ENCODE measurements at places on chromosomes 6 and 20.

GRCh38 chr6:119461187-119461586 is 111.6 kb upstream of the MAN1A1 start:
- DNase-seq: no peak

DNA sequence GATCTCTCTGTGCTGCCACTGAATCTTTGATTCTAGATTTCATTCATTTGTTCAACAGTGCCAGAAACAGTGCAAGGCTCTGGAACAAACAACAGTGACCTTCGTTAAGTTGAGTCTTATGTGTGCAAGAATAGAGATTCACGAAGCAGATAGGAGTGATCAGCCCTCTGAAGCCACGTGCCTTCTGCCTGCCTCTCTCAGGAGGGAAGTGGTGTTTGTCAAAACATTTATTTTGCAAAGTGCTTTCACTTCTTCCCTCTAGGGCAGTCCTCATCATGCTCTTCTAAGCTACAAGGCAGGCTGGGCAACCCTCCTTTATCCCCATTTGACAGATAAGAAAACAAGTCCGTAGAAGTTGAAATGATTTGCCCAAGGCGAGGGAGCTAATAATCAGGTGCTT is 204.3 kb downstream of the TFAP2C start:
- DNase-seq: no peak

DNA sequence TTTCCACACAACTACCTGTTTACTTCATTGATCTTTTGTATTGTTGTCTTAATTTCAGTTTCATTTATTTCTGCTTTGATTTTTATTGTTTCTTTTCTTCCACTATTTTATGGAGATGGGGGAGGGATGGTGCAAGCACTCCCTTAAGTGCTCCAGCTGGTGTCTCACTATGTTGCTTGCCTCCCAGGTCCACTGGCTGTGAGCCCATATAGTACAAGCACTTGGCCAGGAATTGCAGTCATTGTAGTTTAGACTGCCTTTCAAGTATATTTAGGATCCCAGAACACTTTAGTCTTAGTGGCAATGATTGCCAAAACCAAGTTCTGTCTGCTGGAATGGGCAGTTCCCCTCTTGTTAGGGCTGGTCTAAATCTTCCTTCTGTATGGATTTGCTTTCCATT is 34.9 kb upstream of the MAN1A1 start:
- DNase-seq: no peak

DNA sequence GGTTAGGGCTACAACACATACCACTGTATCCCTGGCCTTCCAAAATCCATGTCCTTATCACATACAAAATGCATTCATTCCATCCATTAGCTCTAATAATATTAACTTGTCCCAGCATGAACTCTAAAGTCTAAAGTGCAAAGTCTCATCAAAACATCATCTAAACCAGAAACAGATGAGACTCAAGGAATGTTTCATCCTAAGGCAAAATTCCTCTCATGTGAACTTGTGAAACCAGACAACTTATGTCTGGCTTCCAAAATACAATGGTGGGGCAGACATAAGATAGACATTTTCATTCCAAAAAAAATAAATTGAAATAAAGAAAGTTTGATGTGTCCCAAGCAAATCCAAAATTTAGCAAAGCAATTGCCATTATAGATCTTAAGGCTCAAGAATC is 257.4 kb downstream of the HTR1B start:
- DNase-seq: no peak

- no peak for DNase-seq
Observed at GRCh38 chr6:166499350-166500163, 86.9 kb downstream of the RAMACL start.

DNA sequence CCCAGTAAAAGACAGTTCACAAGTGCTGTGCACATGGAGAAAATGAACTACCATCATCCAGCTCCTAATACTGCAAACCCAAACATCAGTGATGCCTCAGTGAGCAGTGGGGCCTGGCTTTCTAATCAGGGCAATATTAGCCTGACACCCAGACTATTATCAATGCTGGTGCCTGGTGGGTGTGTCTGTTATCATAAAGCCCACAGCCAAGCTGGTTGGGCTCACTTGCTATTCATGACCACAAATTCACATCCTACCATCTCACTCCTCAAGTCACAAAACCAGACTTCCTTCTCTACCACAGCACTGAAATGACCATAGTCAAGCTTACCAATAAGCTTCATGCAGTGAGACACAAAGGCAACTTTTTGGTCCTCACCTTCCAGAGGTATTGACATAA is 180.8 kb upstream of the PLN start:
- DNase-seq: no peak

- DNase-seq: no peak
Observed at GRCh38 chr6:143150281-143150680, 89.6 kb downstream of the AIG1 start.

DNA sequence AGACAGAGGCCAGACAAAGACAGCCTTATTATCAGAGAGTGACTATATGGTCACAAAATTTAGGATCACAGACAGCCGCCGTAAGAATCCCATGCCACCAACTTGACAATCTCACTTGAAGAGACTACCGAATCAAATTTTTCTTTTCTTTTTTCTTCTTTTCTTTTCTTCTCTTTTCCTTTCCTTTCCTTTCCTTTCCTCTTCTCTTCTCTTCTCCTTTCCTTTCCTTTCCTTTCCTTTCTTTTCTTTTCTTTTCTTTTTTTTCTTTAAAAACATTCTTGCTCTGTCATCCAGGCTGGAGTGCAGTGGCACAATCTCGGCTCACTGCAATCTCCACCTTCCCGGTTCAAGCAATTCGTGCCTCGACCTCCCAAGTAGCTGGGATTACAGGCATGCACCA is 1.2 kb upstream of the EPPIN start:
- DNase-seq: no peak

GRCh38 chr6:18904681-18905080 is 517.5 kb downstream of the RNF144B start:
- no peak for DNase-seq

GRCh38 chr6:3888153-3888957 is 39.2 kb downstream of the FAM50B start:
- no peak for DNase-seq

DNA sequence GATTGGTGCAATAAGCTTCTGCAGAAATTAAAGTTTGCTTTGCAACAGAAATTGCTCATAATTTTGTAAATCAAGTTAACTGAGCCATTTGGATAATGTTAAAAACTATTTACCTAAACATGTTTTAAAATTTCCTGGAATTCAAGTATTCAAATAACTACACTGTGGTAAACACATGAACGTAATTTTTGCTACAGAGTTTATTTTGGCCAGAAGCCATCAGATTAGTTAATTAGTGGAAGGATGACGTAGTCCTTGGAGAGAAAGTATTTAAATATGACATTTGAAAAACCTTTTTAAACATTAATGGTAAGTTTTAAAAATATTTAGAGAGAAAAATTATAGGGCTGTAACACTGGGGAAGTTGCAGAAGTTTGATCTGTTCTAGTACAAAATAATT is 121.2 kb upstream of the UST start:
- no peak for DNase-seq

DNA sequence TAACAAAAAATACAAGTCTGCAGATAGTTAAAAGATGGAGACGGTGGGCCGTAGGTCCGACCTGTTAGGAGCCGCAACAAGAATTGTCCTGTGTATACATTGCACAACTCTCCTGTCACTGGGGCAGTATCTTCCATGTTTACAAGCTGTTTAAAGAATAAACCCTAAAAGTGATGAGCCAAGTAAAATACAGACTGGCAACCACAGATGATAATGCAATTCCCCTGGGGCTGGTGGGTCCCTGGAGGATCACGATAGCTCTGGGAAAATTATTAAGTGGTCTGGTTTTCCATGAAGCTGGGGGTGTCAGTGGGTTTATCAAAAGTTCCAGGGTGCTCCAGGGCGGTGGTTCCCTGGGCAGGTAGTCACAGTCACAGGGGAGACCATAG is 8.1 kb upstream of the FAM50B start:
- DNase-seq: no peak

Measured in pulmonary artery endothelial cell (primary cell).